ENCODE measurements at places on chromosomes 2 and 18.
A peak's percentile ranks its signal among the peaks of the same experiment; 100 is the strongest.

- DNase-seq: peak; percentile 47
Observed at GRCh38 chr2:25276569-25277465, 64.9 kb downstream of the DNMT3A start.

DNA sequence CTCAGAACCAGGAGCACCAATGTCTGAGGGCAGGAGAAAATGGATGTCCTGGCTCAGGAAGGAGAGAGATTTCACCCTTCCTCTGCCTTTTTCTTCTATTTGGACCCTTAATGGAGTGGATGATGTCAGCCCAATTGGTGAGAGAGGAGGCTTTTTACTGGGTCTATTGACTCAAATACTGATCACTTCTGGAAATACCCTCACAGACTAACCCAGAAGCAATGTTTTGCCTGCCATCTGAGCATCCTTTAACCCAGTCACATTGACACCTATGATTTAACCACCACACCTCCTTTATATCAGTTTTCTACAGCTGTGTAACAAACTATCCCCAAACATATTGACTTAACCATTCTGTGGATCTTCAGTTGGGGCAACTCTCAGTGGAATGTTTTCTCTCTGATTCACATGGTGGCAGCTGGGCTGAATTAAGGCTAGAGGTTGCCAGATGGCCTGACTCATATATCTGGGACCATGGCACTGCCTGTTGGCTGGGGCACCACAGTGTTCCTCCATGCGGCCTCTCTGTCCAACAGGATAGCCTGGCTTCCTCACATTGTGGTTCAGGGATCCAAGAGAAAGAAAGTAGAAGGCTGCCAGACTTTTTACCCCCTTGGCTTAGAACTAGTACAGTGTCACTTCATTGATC lies 18.2 kb upstream of the MBOAT2 start:
- no peak for DNase-seq

DNA sequence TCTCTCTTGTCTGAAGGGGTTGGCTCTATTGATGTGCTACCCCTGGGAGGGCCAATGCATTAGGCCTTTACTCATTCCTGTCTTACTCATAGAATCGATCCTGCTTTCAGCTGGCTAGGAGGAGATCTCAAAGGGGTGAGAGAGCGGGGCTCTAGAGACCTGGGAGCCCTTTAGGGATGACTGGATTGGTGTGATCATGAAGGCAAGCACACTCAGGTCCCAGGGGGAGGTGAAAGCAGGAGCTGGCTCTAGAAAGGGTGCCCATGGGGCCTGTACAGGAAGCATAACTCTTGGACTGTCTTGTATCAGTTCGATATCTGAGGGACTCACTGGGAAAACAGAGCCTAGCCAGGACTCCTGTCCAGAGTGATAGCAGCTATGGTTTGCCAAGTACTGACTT lies 47.8 kb downstream of the INPP4A start:
- DNase-seq: no peak

- no peak for DNase-seq
Observed at GRCh38 chr2:776038-776437, 98.8 kb upstream of the TMEM18 start.

- DNase-seq: no peak
Observed at GRCh38 chr18:6001867-6002266, 106.5 kb upstream of the TMEM200C start.

GRCh38 chr2:208531361-208531760 lies 124.8 kb downstream of the PTH2R start:
- DNase-seq: no peak

GRCh38 chr2:136363470-136363869 lies 245.5 kb upstream of the CXCR4 start:
- no peak for DNase-seq

GRCh38 chr18:46199515-46200147 lies 95.4 kb downstream of the HAUS1 start:
- DNase-seq: no peak

DNA sequence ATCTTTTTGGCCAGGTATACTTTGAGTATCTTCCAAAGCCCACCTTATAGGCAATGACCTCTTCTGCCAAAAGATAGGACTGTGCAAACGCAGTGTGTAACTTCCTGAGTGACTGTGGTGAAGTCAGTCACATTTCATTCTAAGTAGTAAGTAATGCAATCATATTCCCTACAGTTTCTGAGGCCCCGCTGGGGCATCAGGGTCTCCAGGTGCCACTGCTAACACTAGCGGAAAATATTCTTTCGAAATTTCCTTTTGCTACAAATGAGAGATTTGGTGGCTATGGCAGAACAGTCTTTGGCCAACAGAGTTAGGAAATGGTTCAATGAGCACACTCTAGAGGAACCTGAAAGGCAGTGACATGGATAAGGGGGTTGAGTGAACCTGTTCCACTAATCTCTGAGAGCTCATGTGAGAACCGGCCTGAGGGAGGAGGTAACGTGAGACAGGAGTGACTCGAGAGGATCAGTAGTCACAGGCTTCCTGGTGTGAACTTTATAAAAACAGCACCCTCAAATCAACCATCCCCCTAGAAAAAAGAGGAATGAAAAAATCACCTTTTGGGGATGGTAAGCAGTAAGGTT lies 102.6 kb upstream of the LPIN2 start:
- no peak for DNase-seq

- no peak for DNase-seq
Observed at GRCh38 chr2:42009657-42010580, 37.9 kb upstream of the PKDCC start.

GRCh38 chr2:207744451-207744850 lies 25.3 kb downstream of the FZD5 start:
- DNase-seq: no peak

GRCh38 chr2:215293879-215294278 lies 18.0 kb upstream of the ATIC start:
- DNase-seq: no peak

All from midbrain (tissue), 1 donor.